NCI-H1694 (cell line): ENCODE measurements at places on chromosomes 1 and 21.

DNA sequence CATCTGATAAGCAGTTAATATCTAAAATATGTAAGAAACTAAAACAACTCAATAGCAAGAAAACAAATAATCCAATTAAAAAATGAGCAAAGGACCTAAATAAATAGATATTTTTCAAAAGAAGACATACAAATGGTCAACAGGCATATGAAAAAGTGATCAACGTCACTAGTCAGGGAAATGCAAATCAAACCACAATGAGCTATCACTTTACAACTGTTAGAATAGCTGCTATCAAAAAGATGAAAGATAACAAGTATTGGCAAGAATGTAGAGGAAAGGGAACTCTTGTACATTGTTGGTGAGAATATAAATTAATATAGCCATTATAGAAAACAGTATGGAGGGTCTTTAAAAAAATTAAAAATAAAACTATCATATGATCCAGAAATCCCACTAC is 40.7 kb upstream of the NEK7 start:
- no peak for DNase-seq

GRCh38 chr21:46215436-46216131 is 13.0 kb downstream of the LSS start:
- DNase-seq, result no peak

DNA sequence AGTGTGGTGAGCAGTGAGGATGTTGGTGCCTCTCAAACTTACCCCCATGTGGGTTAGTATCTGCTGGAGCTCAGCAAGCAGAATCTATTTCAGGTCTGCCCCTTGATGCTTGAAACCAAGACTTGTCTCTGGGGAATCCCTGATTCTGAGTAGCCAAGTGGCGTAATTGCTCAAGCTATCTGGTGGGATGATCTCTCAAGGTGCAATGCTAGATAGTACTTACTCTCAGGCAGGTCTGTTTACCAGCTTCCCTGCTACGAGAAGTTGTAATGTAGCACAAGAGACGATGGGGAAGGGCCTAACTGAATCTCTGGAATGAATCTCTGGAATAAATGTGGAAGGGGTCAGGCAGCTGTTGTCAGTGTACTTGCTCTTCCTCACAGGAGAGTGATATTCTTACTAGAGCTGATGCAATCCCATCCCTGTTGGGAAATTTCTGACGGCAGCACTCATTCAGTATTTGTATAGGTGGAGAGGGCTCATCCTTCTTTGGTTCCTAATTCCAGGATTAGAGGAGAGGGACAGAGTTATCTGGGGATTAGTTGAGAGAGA is 65.4 kb downstream of the MACF1 start:
- no peak for DNase-seq

GRCh38 chr1:60981357-60981756 is 101.0 kb upstream of the NFIA start:
- no peak for DNase-seq

- DNase-seq, result no peak
Measured at GRCh38 chr1:2499986-2500596, 24.0 kb downstream of the PLCH2 start.

- peak; percentile 47 for DNase-seq
Measured at GRCh38 chr1:153946622-153947241, at the start of gene DENND4B. Gene DENND4B, minus strand, starts transcription at chr1:153946718. Its CDS starts 2,344 bp downstream, at chr1:153944374.

DNA sequence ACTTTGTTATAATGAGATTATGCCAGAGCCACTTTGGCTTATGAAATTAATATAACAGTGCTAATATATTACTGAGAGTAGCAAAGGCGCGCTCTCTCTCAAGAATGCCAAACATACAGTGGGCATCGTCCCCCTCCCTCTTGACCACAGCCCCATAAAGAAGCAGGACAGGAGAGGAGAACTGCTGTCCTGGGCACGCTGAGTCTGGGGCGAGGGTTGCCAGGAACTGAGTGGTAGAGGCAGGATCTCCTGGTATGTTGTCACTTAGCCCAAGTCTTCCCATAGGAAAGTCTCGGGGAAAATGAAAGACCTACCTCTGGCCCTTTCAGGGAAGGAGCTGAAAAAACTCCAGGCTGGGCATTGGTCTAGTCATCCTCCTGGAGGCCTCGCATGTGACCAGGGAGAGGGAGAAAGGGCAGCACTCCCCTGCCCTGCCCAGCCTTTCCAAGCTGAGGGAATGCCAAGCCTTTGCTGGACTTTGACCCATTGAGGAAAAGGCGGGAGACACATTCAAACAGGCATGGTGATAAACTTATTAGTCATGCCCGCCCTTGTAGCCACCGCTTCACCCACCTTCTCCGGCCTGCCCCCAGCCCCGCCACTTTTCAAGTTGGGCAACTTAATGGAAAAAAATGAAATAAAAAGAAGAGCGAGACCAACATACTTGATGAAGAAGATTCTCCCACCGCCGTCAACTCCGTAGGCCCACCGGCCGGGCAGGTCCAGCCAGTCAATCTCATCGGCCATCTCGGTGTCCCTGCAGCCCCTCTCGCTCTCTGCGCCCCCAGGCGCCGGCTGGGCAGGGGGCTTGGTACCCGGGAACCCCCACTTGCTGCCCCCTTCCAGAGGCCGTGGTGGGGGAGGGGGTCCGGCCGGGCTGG is 17.4 kb upstream of the PLEKHA6 start:
- DNase-seq, result no peak

- DNase-seq, result no peak
Measured at GRCh38 chr1:221098471-221099405, 219.5 kb downstream of the HLX start.

DNA sequence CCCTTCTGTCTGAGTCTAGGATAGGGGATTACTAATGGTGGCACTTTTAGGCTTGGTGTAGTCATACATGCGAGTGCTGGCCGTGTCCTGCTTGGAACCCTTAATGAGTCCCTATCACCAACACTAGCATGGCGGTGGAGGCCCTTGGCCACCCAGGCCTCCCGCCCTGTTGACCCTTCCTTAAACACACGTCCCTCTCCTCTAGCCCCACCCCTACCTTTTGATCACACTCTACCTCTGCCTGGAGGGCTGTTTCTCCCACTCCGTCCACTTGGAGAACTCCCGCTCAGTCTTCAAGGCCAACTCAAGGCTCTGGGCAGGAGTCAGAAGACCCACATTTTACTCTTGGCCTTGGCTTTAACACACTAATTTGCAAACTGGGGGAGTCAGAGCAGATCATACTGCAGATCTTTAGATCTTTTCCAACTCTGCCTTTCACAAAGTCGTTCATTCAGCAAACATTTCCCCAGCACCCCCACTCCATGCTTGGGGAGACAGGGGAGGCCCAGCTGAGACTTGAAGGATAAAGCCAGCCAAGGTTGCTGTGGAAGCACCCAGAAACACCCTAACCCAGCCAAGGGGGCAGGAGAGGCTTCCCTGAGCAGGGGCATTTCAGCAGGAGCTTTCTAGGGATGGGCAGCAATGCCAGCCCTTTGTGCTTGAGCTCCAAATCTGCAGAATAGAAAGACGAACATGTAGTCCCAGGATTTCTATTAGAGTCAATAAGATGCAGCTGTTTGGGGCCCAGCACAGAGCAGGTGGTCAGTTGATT is 1.9 kb downstream of the PODN start:
- no peak for DNase-seq

GRCh38 chr1:100811808-100812207 is 82.8 kb downstream of the EXTL2 start:
- no peak for DNase-seq

DNA sequence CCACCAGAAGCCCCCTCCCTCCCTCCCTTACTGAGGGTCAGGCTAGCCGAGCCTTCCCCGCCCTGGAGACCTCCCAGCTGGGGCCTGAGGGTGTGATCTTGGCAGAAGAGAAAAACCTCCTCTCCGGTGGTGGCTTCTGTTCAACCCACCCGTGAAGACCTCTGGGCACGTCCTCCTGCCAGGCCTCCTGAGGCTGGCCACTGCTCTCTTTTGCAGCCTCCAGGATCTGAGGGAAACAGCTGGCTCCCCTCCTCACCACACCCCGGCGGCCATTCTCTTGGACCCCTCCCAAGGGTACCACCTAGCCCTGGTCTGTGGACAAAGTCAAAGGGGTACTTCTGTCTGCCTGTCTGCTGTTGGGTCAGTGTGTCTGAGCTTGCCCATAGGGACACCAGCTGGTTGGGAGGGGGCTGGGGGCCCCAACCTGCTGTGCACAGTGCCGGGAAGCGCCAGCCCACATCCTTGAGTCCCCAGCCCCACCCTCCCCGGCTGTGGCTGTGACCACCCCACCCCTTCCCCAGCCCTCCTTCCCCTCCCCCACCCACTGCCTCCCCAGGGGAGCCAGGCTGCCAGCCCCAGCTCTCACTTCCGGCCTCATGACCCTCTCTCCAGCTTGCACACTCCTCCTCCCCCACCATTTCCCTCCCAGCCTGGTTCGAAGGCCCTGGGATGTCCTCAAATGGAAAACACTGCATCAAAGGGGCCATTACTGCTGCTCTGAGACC is 48.1 kb downstream of the AHDC1 start:
- no peak for DNase-seq

GRCh38 chr1:230972855-230973271 is 5.8 kb downstream of the TTC13 start:
- DNase-seq, result no peak

- no peak for DNase-seq
Measured at GRCh38 chr1:82843876-82844275, 1043.1 kb downstream of the ADGRL2 start.

DNA sequence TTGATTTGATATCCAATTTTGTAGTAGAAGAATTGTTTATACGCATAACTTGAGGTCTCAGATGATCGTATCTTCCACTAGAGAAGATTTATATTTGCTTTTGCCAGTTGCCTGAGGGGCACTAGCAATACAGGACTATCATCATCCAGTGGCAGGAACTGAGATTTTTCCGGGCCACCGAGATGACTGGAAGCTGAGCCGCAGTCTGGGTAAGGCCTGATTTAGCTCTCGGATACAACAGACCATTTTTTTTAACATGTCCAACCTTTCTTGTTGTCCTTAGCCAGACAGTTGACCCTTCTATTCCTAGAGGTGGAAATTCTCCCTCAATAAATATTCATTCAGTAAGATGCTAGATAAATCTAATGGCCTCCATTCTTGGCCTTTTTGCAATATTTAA is 25.4 kb upstream of the GUCA2B start:
- DNase-seq, result no peak

DNA sequence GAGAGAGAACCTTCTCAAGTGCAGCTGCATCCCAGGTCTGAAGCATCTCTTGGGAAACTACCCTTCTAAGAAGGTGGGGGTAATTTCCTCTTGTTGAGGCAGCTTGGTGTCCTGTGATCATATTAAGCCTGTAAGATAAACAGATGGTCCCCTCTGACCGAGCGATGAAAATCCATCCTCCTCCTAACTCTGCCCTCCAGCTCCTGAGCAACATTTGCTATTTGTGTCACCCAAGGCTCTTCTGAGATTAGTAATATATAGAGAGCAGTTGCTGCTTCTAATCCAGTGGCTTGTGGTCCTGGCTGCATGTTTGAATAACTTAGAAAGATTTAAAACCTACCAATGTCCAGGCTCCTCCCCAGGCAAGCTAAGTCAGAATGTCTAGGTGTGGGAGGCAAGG is 123.7 kb downstream of the DISC1 start:
- no peak for DNase-seq

DNA sequence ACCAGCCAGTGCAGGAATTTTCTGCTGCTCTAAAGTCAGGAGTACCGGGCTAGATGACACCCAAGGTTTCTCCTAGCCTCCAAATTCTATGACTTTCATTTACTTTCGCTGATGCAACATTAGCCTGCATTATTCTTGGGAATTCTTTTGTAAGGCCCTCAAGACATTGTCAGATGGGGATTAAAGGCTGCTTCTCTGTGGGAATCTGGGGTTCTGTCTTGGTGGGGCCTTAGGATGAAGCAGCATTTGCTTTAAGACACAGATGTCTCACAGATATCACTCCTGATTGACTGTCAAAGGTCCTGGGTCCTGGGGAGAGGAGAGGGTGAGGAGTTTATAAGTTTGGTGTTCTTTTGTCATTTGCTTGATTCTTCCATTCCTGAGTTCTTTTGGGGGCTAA is 11.6 kb downstream of the PKP1 start:
- DNase-seq, result no peak

- no peak for DNase-seq
Measured at GRCh38 chr1:67429528-67430357, 459 bp downstream of the SERBP1 start.

DNA sequence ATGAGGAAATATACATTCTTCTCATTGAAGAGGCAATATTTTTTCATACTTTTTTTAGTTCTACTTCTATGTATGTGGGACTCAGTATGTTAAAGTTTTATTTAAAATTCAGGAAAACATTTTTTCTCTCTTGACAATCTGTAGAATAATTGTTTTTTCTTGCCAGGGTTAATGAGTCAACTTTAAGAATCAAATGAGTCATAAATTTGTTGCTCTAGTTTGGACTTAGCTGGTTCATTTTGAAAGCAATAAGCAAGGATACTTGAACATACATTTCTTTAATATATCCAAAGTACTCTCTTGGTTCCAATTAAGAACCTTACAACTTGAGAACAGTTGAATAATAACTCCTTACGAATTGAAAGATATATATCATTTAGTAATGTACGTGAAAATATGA is 1145.3 kb upstream of the B3GALT2 start:
- no peak for DNase-seq

GRCh38 chr1:155022927-155023236 is 10.7 kb downstream of the DCST2 start:
- no peak for DNase-seq

DNA sequence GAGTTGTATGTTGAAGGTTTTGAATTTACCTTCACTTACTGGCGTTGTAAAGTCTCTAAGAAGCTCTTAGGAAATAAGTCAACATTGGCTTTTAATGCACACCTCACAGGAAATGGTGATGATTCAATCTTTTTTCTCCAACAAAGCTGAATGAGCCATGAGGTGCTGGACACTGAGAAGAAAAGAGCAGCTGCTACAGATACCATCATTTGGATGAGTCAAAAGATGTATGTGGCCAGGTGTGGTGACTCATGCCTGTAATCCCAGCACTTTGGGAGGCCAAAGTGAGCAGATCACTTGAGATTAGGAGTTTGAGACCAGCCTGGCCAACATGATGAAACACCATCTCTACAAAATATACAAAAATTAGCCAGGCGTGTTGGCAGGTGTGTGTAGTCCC is 3.3 kb upstream of the IL23R start:
- DNase-seq, result no peak

DNA sequence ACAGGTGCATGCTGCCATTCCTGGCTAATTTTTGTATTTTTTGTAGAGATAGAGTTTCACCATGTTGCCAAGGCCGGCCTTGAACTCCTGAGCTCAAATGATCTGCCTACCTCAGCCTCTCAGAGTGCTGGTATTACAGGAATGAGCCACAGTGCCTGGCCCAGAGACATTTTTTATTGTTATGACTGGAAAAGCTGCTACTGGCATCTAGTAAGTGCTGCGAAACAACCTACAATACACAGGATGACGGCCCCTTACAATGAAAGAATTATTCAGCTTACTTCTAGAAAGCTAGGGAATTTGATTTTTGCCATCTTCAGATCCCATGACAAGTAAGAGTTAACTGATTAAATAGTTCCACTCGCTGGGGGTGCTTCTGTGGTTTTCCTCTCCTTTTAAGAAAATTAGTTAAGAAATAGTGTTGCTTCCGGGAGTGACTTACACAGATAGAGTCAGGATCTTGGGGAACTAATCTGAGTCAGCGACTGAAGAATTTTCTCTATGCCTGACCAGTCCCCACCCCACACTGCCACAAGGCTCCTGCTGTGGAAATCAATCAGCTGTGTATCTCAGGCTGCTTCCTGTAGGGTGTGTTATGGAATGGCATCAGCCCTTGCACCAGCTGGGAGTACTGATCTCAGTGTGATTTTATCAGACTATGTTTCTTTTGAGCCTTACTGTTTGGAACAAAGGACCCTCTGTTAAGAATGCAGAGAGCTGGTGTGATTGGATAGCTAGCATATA is 93.0 kb upstream of the BMP8A start:
- no peak for DNase-seq

- no peak for DNase-seq
Measured at GRCh38 chr1:171670739-171671138, 18.3 kb upstream of the MYOC start.
